DMS153 (cell line): ENCODE measurements at places on chromosomes 11 and 22.

GRCh38 chr11:117932947-117933346 lies 3.7 kb upstream of the TMPRSS13 start:
- DNase-seq = no peak

DNA sequence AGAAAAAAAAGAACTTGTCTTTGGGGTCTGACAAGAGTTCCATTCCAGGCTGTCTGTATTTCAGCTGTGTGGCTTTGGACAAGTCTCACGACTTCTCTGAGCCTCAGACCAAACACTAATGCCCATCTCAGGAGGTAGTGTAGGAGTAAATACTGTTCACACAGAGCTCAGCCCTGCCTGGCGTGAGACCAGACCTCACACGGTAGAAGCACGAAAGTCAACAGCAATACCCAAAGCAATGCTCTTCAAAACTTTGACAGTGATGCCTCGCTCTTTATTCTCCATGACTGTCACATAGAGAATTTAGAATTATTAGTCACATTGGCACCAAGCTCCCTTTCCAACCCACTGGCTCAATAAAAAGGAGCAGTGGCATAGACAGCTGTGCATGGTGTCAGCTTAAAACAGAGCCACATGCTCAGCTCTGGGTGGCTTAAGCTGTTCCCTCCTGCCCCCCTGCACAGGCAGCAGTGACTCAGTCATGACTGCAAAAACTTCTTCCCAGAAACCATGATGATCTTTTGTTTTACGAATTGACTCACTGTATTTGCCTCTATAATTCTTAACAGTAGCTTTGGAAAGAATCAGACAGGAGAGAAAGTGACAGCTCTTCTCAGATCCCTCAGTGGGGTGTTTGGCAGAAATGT lies 74.0 kb upstream of the PHF21B start:
- DNase-seq = no peak

DNA sequence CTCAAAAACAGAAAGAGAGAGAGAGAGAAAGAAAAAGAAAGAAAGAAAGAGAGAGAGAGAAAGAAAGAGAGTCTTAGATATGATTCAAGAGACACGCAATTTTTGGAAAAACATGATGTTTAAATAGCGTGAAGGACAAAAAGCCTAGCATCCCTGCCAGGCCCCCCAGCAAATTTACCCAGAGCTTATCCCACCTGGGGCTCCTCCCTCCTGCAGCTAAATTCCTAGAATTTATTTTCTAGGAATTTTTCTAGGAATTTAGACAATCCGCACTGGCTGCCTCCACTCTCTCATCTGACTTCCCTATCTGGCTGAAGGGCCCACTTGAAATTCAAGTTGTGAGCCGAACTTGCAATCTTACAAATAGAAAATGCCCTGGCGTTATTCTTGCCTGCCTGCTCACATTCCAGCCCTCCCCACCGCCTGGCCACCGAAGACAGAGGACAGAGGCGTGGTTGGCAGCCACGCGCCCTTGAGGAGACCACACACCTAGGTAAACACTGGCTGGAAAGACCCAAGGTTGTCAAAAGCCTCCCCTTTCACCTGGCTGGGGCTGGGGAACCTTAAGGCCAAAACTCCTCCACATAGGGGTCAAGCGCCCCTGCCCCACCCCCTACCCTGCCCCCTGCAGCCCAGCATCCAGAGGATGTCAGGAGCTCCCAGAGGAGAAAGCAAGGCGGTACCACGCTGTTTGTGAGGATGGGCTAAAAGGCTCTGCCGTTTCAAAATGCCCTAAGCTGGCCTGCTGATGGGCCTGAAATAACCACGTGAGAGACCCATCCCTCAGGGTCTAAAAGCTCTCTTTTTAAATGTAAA lies 42.2 kb downstream of the AHNAK start:
- no peak for DNase-seq

DNA sequence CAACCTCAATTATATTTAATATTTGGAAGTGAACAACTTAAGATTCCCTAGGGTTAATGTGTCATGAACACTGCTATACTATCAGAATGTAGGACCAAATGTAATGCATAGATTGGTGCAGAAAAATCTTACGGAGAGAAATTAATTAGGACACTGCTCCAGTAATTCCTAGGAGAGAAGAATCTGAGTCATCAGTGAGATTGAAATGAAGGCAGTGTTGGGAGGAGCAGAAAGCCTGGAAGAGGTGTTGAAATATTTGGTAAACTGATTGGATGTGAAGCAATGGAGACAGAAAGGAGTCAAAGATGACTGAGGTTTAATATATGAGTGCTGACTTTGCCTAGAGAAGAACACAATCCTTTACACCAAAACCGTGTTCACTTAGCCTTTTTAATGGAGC lies 836.0 kb downstream of the FAM181B start:
- DNase-seq = no peak

- no peak for DNase-seq
These were observed 10.4 kb upstream of the HIKESHI start for GRCh38 chr11:86291466-86292262.
